ENCODE measurements at places on chromosomes 2 and 18.

DNA sequence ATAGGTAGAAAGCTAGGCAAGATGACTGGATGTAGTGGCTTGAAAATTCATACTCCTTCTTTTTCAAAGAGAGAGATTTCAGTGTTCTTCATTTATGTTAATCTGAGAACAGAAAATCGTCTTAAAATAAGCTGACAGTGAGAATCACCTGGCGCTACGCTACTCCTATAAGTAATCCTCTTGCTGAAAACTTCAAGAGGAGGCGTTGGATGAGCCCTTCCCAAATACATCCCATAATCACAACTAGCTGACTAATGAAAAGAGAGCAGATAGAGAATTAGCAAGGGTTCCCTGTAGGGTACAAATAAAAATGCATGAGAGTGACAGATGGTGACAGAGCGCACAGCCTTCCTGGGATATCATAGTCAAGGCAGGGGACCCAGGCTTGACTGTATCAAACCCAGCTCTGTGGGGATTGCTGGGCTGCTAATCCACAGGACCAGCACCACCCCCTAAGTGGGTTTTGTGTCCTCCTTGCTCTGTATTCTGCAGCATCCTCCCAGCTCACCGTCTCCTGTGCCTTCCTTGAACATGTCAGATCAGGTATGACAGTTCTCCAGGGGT is 280.2 kb downstream of the SP3 start:
- DNase-seq = no peak

- no peak for DNase-seq
These were observed 58.5 kb upstream of the PARD3B start for GRCh38 chr2:204486805-204487204.

GRCh38 chr2:111116843-111117597 is 3.7 kb upstream of the BCL2L11 start:
- DNase-seq = peak; percentile 66

DNA sequence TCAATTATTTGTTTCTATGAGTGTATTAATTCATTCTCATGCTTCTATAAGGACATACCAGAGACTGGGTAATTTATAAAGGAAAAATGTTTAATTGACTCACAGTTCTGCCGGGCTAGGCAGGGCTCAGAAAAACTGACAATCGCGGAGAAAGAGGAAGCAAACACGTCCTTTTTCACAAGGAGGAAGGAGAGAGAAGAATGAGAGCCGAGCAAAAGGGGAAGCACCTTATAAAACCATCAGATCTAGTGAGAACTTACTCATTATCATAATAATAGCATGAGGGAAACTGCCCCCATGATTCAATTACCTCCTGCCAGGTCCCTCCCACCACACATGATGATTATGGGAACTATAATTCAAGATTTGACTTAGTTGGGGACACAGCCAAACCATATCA is 294.0 kb downstream of the DSC3 start:
- no peak for DNase-seq

DNA sequence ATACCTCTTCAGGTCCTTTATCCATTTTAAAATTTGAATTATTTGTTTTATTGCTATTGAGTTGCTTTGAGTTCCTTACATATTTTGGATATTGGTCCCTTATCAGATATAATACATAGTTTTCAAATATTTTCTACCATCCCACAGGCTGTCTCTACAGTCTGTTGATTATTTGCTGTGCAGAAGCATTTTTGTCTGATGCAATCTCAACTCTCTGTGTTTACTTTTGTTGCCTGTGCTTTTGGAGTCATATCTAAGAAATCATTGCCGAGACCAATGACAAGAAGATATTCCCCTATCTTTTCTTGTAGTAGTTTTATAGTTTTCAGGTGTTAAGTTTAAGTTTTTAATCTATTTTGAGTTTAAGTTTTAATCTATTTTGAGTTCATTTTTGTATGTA is 25.2 kb upstream of the RASGRP3 start:
- no peak for DNase-seq

DNA sequence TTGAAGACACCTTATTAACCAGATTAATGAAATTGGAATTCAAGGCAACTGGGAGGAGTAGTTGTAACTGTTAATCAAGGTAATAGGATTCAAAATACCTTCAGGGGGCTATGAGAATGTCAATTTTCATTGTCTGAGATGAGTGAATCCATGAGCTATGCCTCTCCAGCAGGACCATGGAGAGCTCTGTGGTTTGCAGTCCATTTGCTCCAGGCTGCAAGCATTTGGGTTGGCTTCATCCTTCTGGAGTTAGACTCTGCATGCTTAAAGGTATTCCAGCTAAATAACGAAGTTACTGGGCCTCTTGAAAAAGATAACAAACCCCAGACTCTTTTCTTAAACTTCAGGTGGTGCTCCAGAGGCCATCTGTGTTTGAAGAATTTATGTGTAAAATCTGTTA is 207.1 kb upstream of the SLC8A1 start:
- DNase-seq = no peak

DNA sequence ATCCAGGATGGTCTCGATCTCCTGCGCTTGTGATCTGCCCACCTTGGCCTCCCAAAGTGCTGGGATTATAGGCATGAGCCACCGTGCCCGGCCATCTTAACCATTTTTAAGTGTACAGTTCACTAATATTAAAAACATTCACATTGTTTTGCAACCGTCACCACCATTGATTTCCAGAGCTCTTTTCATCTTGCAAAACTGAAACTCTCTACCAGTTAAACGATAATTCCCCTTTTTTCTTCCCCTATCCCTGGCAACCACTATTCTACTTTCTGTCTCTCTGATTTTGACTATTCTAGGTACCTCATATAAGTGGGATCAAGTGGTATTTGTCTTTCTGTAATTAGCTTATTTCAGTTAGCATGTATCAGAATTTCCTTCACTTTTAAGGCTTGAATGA is 16.8 kb upstream of the NEUROD1 start:
- DNase-seq = no peak

DNA sequence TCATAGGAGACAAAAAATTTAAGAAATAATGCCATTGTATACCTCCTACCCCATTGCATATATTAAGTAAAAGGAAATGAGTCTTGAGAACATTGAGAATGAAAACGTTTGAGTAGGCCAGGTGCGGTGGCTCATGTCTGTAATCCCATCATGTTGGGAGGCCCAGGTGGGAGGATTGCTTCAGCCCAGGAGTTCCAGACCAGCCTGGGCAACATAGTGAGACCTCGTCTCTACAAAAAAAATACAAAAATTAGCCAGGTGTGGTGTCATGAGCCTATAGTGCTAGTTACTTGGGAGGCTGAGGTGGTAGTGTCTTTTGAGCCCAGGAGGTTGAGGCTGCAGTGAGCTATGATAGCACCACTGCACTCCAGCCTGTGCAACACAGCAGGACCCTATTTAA is 107.7 kb upstream of the MGAT5 start:
- no peak for DNase-seq

- DNase-seq = no peak
These were observed 388.1 kb upstream of the SLC14A2 start for GRCh38 chr18:45227001-45227742.

DNA sequence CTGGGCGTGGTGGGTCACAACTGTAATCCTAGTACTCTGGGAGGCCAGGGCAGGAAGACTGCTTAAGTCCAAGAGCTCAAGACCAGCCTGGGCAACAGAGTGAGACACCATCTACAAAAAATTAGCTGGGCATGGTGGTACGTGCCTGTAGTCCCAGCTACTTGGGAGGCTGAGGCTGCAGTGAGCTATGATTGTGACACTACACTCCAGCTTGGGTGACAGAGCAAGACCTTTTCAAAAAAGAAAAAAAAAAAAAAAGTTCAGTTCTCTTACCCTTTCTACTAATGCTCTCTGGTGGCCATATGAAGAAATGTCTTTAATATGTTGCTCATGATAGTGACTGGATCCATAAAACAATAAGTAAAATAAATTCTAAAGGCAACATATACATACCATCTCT is 14.9 kb downstream of the TYW5 start:
- no peak for DNase-seq

DNA sequence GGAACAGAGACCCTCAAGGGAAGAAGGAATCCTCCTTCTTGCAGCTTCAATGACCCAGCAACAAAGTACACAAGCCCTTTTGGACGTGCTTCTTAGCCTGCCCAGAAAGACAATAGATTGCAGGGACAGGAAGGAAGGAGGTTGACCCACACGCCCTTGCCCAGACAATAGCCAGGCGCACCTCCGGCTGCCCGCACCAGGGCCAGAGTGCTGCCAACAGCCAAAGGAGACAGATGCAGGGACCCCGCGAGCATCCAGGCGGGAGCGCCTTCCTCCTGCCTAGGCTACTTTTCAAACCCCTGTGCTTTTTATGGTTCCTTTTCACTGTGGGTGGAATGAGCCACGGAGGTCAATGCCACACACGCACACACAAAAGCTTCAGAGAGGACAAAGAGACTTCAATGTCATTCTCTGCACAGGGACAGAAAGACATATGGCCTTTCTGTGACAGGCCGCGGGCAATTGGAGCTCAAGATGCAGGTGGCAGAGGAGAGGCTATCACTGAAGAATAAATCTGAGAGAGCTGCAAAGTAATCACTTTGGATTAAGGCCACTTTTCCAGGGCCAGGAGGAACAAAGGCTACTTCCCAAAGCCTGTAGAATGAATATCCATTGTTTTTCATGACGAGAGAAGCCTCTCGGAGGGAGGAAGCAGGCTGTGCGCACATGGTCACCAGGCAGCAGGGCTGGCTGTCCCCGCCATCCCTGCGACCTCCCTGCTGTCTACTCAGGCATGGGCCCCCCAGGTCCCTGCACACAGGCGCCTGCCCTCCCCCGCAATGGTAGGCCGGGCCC is 300.6 kb downstream of the EIPR1 start:
- no peak for DNase-seq

- no peak for DNase-seq
These were observed 357.0 kb downstream of the FBXO15 start for GRCh38 chr18:73790587-73790986.

Measured in left renal pelvis (tissue), 4 donors.